NCI-H187 treated with DMSO at 0.1 percent for 48 hours (cell line): ENCODE measurements at places on chromosomes 2 and 18.

GRCh38 chr18:54162431-54162830 is 62.0 kb downstream of the MBD2 start:
- DNase-seq, result no peak

DNA sequence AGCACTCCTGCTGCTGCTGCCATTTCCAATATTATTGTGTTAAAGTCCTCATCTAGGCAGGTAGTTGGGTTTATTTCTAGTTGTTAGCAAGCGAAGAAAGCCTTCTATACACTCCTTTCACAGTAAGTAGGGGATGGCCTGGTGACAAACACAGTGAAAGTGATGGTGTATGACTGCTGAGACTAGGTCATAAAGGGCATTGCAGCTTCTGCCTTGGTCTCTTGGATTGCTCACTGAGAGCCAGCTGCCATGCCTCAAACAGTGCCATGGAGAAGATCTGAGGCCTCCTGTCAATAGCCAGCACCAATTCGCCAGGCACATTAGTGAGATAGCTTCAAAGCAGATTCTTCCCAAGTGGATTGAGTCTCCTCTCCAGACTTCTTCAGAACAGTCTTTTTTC is 27.6 kb upstream of the MSTN start:
- DNase-seq, result no peak

- DNase-seq, result no peak
Observed at GRCh38 chr2:111005307-111005706, 115.4 kb upstream of the BCL2L11 start.

DNA sequence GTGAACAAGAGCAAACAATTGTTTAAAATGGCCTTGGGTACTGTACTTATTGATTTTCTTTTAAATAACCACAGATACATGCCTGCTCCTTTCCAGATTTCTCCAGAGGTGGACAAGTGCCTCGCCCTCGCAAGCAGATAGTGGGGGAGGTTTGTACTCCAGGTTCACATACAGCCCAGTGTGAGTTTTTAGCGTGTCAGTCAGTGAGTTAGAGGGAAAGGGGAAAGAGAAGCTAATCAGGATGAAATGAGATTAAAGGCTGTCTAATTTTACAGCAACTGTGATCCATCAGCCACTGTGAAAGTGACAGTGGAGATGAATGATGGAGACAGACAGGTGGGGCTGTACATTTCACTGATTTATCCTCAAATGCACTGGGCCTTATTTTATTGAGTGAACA is 74.7 kb downstream of the KLHL14 start:
- no peak for DNase-seq

GRCh38 chr2:51212374-51212773 is 180.4 kb upstream of the NRXN1 start:
- no peak for DNase-seq

- no peak for DNase-seq
Observed at GRCh38 chr2:240739797-240740196, 48.1 kb downstream of the AQP12A start.

GRCh38 chr2:191656391-191656790 is 21.5 kb upstream of the NABP1 start:
- no peak for DNase-seq
